ENCODE measurements at places on chromosomes 3 and 15.

DNA sequence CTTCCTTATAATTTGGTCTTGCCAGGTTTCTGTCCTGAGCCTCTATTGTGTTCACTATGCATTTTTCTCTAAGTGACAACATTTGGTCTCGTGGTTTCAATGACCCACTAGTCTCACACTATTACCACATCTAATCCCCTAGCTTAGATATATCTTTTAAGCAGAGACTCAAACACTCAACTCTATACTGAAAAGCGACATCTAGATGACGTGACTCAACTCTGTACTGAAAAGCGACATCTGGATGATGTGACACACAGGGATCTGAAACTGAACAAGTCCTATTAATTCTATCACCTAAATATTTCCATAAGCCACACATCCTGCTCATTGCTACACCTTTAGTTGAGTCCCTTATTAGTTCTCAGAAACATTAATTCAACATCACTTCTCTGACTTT lies 141.7 kb upstream of the MBNL1 start:
- no peak for DNase-seq

DNA sequence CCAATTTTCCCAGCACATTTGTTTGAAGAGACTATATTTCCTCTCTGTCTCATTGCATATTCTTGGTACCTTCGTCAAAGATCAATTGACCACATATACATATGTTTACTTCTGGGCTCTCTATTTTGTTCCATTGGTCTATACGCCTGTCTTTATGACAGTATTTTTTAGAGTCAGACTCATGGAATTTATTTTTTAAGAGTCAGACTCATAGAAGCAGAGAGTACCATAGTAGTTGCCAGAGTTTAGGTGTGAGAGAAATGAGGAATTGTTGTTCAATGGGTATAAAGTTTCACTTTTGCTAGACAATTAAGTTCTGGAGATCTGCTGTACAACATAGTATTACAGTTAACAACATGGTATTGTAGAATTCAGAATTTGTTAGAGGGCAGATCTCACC lies 27.1 kb downstream of the PLA2G4F start:
- DNase-seq, result no peak

DNA sequence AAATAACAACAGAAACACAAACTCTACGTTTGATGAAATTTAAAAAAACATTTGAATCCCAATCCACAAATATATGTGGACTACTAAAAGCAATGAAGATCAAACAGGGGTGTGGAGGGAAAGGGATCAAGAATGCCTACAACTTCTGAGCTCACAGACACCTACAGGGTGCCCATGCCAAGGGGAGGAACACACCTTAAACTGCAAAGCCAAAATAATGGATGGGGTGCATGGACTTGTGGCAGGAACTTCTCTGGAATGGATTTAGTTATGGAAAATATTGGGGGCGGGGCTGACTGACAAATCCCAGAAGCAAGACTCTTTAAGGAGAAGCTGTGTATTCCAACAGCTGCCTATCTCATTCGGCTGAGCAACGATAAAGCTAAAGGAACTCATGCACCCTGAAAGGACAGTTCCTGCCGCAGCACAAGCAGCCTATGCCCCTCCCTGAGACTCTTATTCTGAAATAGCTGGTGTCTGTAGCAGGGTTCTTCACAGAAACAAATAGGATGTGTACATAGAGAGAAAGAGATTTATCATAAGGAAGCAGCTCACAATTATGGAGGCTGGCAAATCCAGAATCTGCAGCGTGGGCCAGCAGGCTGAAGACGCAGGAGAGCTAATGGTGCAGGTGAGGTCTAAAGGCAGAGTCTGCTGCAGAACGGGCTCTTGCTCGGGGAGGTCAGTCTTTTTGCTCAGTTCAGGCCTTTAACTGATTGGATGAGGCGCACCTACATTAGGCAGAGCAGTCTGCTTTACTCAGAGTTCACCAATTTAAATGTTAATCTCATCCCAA lies 24.5 kb upstream of the PLA2G4D start:
- DNase-seq, result no peak

DNA sequence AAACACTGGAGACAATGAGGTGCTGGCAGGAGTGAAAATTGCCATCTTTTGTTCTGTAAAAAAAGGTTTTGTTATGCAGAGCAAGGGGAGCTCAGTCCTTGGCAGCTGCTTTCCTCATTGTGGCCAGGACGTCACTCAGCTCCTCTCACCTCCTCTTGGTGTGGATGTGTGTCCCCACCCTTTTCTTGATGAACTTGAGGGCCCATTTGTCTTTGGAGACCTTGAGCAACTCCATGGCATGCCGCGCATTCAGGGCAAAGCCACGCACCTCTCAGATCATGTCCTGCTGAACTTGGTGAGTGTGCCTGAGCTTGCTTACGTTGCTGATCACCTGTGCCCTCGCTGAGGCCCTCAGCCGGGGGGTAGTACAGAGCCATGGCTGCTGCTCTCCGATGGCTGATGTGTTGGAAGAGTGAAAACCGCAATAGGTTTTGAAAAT lies 24.5 kb upstream of the BDH1 start:
- DNase-seq, result no peak

GRCh38 chr3:138995706-138996105 lies 10.4 kb downstream of the PRR23A start:
- no peak for DNase-seq

GRCh38 chr3:7739754-7740153 lies 761.9 kb upstream of the LMCD1 start:
- no peak for DNase-seq

DNA sequence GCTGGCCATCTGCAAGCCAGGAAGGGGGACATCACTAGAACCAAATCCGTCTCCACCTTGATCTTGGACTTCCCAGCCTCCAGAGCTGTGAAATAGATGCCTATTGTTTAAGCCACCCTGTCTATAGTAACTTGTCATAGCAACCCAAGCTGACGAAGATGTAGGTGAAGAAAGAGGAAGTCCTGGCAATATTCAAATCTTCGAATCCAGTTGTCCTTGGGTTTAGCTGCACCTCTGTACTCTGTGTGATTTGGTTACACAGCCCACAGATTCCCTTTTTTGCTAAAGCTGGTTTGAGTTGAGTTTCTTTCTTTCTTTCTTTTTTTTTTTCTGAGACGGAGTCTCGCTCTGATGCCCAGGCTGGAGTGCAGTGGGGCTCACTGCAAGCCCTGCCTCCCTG lies 68.0 kb upstream of the XCR1 start:
- DNase-seq, result no peak

DNA sequence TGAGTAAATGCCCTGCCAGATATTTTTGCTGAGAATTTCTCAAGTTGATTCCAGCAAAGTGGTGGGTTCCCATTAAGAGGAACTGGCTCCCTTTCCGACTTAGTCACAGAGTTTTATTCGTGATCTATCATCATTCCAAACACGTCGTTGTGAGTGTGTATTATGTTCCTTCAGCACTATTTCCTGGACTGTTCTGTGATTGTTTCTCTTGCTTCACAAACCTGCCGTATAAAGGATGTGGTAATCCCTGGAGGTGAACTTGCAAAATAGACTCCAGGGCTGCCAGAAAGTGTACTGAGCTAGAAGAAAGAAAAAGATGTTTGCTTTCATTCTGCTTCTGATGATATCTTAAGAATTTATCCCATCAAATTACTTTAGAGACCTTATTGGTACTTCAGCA lies 14.5 kb upstream of the CAPN3 start:
- DNase-seq, result no peak

DNA sequence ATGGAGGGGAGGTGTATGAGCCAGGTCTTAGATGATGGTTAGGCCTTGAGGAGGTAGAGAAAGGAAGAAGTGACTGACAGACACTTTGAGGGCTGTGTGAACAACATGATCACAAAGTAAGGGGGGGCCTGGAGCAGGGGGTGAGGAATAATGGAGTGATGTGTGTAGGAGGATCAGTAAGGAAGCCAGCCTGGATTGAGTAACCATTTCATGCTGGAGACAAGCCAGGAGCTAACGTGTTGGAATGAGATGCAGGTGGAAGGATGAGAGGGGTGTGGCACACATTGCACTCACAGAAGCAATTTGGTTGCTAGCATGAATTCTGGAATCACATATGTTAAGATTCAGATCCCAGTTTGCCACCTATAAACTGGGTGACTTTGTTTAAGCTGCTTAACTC lies 65.5 kb downstream of the BBX start:
- DNase-seq, result no peak

DNA sequence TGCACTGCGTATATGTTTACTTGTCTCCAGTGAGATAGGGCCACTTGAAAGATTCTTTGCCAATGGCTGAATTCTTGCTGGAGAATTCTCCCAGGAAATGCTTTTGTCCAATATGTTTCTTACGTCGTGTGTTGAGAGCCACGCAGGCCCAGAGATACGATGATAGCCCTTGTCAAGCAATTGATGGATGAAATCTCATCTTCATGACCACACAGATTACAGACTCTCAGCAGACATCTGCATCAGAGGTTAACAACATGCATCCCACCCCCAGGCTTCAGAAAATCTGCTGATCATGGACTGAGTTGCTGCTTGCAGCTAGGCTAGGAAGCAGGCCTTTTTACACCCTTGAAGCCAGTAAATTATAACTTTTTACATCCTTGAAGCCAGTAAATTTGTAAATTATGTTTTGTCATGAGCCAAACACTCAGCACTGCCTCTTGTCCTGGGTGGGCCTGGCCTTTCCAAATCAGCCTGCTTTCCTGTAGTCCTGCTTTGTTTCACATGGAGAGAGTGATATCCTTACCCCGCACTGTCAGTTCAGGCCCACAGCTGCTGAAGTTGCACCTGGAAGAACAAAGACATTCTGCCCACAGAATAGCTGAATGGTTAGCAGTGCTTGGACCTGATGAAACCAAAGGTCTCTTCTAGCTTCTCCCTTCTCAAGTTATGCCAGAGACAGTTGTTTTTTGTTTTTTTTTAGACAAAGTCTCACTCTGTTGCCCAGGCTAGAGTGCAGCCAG lies 84.4 kb downstream of the GPR156 start:
- no peak for DNase-seq

DNA sequence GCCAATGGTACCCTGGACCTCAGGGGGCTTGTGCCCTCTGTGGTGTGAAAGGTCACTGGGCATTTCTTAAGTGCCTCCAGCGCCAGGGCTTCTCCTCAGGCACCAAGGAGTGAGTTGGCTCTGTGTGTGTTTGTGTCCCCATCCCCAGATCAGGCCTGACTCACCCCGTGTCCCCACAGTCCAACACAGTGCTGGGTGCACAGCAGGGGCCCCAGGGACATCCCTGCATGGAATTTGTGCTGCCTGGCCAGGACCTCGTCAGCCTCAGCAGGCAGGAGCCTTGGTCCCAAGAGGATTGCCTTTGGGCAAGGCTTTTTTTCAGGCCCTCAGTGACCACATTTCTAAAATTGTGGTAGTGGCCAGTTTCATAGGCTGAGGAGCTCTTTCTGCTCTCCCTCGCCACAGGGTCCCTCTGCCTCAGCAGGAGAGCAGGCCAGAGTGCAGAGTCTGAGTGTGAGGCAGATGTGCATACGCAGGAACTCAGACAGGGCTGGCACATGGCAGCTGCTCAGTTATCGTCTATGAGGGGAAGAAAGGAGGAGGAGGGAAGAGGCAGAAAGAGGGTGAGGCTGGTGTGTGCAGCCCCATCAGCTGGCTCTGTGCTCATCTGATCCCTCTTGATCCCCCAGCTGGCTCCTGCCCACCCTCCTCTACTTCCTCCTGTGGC lies 215.6 kb downstream of the RPLP1 start:
- no peak for DNase-seq

DNA sequence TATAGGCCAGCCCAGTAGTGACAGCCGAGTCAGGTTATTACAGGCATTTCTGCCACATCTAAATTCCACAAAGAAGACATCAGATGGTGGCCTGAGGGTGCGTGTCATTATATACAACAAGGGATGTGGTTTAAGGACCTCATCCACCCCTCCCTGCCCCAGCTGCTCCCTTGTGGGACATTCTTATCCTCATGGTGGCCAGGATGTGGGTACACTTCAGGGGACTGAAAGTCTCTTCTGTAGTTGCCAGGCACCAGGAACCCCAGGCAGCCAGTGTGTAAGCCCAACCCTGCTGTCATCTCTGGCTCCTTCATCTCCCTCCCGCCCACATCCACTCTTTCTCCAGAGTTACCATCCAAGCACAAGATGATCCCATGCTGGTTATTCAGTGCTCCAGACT lies 224.9 kb upstream of the TOPAZ1 start:
- DNase-seq, result no peak

GRCh38 chr15:22888120-22888859 lies 49.8 kb downstream of the NIPA2 start:
- no peak for DNase-seq

DNA sequence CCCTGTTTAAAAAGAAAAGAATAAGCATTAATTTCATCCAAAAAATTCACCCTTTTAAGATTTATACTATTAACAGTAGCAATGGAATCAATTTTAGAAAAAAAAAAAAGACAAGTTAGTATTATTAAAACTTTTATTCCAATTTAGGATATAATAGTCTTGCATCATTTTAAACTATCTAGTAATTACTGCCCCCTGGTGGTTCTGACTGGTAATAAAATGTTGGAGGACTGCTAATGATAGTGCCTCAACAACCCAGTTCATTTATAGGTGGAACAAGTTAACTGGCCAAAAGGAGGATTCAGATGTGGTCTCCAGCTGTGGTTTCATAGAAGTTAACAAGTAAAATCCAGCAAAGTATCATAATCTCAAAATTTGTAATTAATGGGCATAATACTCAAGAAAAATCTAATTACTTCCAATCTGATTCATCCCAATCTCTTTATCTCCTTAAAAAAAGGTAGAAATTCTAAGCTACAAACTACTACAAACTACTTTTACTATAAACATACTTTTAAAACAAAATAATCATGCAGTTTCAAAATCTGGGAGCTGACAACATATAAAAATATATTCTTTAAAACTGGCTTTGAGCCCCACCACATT lies 30.7 kb upstream of the WDR49 start:
- no peak for DNase-seq

DNA sequence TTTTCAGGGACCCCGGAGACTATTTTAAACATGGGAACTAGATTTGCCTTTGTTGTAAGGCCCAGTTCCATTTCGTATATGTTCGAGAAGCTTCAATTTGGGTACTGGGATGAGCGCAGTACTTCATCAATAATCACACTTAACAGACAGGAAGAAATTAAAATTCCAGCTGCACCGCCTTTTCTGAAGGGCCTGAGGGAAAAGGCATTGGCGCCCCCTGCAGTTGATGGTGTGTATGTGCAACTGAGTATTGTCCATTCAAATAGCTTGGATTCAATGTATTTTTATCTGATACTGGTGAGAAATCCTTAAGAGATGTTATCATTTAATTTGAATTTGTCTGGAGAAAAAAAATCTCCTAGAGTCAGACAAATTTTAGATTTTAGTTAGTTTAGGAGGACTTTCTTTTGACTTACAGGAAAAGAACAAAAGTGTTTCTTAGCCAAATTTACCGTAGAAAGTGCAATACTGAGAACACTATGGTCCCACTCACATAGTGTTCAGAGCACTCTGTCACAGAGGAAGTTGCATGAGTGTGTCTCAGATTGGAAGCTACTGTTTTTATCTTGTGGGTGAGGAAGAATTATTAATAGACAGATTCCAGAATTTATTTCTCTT lies 5.4 kb upstream of the ALDH1A2 start:
- DNase-seq, result no peak

GRCh38 chr3:42123012-42123581 lies 31.9 kb downstream of the TRAK1 start:
- DNase-seq, result no peak

DNA sequence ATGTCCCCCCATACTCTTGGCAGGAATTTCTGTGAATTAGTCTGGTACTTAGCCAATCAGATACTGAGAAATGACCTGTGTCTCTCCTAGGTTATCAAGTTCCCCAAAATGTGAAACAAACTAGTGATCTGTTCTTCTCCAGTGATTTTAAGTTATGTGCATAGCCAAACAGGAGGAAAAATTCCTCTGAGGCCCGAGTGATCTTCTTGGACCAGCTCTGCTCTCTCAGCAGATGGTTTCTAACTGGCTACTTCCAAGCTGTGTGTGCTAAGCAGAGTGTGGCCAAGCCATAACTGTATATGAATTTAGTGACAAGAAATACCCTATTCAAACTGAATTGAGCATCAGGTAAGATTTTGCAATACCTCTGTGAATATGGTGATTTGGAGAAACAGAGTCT lies 89.5 kb downstream of the GREM1 start:
- no peak for DNase-seq

All from stimulated activated CD8-positive, alpha-beta memory T cell treated with anti-CD3 and anti-CD28 coated beads, Interleukin-15, amount 100 ng/mL, for 4 hours (primary cell).